Activated CD4-positive, alpha-beta T cell treated with anti-CD3 and anti-CD28 coated beads, Interleukin-2, amount 10 ng/mL, durations not matched to agents 7 days and 5 days (primary cell): ENCODE measurements at places on chromosomes 1 and 21.

DNA sequence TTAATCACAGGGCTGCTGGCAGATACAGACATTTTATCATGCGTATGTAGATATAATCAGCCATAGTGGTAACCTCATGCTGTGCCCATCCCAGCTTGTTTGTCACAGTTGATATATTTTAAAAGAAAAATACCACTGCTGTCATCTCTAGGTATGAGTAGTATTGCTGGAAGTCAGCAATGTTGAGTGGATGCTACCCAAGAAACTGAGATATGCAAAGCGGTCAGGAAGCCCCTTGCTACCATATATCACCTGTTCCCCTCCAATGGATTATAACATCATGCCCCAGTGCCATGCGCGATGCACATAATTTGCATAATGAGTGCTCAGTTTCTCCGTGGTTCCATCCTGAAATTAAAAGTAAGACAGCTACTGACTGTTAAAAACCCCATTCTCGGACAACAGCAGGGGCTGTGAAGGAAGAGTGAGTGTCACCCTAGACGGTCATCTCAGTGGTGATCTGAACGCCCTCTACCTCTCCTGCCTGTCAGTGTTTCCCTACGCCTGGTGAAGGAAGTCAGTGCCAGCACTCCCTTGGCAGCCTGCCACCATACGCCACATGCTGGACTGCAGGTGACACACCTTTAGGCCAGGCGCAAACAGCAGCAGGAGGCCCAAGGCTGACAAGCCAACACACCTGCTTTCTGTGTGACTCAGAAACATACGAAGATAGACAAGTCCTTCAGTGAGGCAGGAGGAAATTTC lies 2.7 kb downstream of the IL10RB start:
- no peak for DNase-seq

DNA sequence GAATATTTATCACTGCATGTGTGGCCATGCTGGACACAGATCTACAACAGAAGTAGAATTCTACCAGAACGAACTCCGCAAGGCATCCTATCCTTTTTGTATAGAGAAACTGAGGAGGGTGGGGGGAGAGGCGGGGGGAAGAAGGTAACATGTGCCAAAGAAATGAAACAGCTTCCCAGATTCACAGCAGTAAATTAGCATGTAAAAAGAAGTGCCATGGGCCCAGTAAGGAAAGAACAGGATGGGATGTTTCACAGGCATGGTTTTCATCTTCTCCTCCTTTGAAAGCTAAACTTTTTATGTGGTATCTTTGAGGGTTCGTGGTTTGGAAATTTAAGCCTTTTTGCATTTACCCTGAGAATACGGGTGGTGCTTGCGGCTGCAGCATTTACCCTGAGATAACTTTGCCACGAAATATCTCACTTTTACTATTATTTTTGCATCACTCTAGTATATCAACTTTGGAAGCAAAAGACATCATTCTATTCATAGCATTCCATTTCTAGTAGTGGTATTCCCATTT lies 168.9 kb downstream of the TPR start:
- DNase-seq = no peak

DNA sequence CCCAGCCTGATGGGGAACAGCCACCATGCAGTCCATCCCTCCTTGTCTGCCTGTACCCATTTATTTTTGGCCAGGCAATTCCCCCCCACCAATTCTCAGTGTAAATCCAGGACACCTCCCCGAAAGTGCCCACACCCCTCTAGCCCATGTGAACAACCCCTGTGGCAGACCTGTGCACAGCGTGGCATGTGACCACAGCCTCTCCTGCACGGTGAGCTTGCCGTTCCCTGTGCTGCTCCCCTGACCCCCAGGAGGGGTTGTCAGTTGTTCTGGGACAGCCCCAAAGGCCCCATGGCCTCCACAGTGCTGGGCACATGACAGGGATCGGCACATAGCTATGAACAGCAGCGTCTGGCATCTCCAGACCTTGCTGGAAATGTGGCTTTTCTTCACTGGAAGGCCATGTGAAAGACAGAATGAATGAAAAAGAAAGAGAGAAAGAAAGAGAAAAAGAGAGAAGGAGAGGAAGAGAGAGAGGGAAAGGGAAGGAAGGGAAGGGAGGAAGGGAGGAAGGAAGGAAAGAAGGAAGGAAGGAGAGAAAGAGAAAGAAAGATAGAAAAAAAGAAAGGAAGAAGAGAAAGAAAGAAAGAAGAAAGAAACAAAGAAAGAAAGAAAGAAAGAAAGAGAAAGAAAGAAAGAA lies 3.9 kb downstream of the CAPN9 start:
- DNase-seq = no peak

DNA sequence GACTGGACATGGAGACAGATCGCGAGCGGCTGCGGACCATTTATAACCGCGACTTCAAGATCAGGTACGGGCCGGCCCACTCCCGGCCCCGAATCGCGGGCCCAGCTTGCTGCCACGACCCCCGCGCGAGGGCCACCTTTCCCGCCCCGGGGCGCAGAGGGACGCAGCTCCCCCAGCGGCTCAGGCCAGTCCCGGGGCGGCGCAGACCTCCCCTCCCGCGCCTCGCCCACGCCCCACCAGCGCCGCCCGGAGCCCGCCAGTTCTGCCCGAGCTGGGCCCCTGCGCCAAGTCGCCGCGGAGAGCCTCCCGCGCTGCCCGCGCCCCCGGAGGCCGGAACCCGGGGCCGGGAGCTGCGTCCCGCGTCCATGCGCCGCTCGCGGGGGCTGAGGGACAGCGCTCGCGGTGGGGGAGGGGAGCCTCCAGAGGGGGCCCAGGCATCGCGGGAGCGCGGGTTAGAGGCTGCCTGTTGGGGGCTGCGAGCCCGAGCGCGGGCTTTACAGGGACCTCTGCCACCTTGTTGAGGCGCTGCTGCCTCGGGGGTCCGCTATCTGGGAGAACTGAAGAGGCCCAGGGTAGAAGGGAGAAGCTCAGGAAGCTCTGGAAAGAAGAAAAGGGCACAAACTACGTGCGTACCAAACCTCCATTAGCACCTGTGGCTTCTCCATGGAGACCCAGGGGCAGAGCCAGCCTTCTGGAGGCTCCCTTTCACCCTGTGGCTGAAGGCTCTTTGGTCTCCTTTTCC lies 698 bp downstream of the MOV10 start:
- DNase-seq = peak; percentile 28

GRCh38 chr1:74937176-74937575 lies 197.0 kb upstream of the LHX8 start:
- DNase-seq = no peak

DNA sequence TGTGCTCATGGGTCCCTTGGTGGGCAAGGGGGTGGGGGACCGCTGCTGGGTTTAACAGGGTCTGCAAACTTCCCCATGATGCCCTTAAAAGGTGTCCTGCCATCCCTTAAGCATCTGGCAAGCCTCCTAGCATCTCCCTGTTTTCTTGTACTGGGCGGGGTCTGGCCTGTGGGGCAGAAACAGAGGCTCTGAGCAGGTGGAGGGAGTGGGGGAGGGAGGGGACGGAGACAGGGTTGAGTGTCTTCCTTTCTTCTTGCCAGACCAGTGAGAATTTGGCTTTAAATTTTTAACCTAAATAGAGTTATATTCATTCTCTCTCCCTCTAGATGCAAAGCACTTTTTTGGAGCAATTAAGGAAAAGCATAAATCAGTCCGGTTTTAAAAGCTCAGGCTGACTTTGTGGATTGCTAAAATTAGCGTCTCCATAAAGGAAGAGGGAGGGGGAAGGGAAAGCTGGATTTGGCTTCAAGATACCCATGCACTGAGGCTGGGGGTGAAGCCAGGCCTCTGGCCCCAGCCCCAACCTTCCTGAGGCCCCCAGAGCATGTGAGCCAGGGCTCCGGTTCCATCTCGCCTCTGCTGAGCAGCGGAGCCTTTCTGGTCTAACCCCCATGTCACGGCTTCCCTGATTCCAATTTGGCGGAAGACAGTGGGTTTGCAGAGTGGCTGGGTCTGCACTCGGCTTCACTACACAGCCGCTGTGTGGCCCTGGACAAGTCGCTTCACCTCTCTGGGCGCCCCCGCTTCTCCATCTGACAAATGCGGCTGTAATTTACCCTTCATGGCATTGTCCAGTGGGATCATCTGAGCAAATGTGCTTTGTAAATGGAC lies 25.3 kb downstream of the IGSF21 start:
- no peak for DNase-seq

GRCh38 chr1:209116705-209117104 lies 466.8 kb upstream of the CAMK1G start:
- DNase-seq = no peak

DNA sequence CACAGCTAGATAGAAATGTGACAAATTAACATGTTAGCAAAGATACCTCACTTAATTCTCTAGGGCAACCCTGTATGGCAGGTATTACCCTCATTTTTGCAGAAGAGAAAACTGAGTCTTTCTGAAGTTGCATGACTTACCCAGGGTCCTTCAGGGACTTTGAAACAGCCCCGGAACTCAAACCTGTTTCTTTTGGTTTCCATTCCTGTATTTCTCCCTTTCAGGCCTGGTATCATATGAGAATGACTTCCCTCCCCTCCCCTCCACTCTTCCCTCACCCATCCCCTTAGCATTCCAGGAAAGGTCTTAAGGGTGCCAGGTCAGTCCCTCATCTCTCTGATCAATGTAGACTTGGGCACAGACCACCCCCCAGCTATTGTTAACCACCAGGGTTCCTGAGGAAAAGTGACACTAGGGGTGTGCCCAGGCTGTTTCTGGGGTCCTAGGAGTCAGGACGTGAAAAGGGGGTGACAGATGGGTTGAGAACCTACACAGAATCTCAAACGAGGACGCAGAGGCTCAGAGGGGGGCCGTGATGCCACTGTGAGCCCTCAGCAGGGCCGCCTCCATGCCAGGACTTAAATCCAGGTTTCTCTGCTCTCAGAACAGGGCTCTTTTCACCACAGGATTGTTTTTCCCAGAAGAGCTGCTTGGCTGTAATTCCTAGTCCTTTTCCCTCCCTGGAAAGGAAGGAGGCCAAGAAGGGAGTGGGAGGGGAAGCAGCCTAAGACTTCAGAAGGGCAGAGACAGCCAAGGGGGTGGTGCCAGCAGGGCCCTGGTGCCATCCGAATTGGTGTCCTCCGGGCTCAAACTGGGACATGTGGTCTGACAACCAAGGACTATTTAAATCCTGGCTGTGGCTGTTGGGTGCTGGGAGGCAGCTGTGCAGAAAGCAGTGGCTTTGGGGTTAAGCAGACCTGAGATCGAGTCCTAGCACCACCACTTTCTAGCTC lies 2.1 kb upstream of the WASF2 start:
- no peak for DNase-seq

GRCh38 chr1:180956028-180956640 lies 43.4 kb downstream of the KIAA1614 start:
- DNase-seq = no peak

GRCh38 chr1:151002051-151002450 lies 4.7 kb downstream of the MINDY1 start:
- DNase-seq = no peak

- no peak for DNase-seq
These were observed 21.4 kb upstream of the PADI1 start for GRCh38 chr1:17183388-17184160.

DNA sequence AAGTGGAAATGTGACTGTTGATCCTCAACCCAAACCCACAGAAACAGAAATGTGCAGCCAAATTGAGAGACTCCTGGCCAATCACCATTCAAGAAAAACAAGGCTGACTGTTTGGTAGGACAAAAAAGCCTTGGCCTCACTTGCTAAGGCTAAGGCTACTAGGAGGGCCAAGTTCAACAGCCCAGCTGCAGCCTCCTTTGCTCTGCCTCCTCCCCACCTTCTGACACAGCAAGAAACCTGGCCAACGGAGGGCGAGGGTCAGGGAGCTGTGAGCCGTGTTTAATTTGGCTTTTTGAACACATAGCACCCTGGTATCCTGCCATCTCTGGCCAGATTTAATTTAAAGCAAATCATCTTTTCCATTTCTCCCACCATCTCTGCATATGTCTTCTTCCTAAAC lies 165.8 kb upstream of the RAB4A start:
- DNase-seq = no peak

DNA sequence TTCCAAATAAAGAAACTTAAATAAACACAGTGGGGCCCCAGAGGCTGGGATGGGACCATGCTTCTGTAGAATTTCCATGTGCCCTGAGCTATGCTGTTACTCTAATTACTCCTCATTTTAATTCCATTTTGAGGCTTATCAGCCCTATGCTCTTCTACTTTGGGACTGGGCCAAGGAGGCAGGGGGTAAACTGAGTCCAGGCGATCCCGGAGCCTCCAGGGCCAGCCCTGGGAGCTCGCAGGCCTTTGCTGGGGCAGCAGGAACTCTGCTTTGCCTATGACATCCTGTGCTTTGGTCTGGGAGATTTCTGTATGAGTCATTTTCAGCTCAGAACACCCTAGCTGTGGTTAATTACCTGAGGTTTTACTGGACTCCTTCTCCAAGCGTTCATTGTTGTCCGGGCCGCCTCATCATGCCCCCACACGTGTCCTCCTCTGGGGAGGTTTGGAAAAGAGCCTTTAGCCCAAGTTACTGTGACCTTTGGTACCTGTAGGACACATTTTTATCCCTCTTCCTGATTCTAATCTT lies 95.7 kb downstream of the RHOU start:
- no peak for DNase-seq

DNA sequence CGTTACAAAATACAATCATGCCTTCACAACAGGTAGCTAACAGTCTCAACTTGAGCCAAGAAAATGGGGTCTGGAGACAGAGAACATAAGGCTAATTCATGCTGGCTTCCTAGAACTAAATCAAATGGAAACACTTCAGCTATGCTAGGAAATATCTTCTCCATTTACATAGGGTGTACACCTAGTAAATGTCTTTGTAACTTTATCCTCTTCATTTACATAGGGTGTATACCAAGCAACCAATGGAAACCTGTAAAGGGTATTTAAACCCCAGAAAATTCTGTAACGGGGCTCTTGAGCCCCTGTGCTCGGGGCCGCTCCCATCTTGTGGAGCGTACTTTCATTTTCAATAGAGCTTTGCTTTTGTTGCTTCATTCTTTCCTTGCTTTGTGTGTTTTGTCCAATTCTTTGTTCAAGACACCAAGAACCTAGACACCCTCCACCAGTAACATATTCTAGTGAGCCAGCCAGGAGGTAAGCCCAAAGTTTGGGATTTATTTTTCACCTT lies 19.5 kb upstream of the CYP4X1 start:
- no peak for DNase-seq

DNA sequence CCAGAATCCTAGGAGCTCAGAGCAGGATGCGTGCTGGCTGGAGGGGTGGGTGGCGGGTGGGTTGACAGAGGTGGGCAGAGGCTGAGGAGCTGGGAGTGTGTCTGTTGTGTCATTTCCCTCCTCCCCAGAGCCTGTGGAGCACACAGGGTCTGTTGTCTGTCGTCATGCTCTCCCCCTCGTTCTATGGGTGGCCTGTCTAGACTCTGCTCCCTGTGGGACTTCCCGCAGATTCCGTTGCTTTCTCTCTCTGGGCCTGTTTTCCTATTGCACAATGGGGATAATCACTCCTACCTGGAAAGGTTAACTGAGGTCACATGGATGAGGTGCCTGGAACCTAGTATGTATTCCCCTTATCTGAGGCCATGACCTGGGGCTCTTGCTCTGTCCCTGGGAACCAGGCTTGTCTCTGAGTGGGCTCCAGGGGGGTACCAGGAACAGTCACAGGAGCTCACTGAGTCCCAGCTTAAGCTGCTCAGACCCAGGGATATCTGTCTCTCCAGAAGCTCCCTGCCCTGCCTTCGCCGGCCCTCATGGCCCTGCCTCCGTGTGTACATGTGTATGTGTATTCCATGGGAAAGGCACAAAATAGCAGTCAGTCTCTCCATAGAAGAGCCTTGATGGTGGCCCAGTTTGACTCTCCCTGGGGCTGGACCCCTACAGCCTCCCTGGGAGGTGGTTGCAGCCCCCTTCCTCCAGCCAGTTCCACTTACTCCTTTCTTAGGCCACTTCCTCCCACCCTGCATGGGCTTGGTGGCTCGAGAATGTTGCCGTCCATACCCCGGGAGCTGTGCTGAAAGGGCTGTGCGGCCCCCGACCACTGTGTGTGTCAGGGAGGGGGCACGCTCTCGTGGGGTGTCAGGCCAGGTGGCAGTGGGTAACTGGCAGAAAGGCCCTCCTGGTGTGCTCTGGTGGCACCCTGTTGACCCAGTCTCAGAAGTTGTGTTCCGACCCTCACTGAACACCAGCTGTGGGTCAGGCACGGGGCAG lies 17.9 kb downstream of the PTPRF start:
- no peak for DNase-seq
